Activated naive CD8-positive, alpha-beta T cell treated with anti-CD3 and anti-CD28 coated beads, Interleukin-2, amount 10 ng/mL, durations not matched to agents 7 days and 5 days (primary cell): ENCODE measurements at places on chromosomes 13 and 19. TPM values are rescaled to one million over a fixed set of nuclear protein-coding genes. Genes with fewer than 3 reads are reported as not detected.

DNA sequence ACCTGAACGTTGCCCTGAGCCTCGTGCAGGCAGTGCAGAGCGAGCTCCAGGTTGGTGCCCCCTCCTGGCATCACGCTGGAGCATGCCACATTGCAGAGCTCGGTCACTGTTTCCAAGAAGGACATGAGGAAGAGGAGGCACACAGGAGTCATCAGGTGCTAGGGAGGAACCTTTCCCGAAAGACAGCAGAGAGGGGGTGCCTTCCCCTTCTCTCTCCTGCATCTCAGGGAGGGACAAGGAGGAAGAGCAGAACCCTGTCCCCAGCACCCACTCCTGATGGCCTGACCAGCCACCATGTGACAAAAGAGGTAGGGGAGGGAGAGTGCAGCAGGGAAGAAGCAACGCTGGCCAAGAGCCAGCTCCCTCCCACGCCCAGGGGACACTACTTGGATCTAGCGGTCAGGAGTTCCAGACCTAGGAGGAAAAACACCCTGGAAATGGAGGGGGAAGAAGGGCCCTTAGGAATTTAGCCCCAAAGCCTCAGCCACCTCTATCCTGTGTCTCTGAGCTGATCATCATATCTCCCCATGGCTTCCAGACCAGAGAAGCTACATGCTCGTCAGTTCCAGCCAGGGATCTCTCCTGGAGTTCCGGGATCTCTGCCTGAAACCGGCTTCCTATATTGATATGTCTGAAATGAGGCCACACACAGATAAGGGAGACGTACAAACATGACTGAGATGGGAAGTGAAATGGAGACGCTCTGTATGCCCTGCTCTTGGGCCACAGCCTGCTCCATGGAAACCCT, 17.0 kb upstream of the NAPA start:
- DNase-seq, result no peak

DNA sequence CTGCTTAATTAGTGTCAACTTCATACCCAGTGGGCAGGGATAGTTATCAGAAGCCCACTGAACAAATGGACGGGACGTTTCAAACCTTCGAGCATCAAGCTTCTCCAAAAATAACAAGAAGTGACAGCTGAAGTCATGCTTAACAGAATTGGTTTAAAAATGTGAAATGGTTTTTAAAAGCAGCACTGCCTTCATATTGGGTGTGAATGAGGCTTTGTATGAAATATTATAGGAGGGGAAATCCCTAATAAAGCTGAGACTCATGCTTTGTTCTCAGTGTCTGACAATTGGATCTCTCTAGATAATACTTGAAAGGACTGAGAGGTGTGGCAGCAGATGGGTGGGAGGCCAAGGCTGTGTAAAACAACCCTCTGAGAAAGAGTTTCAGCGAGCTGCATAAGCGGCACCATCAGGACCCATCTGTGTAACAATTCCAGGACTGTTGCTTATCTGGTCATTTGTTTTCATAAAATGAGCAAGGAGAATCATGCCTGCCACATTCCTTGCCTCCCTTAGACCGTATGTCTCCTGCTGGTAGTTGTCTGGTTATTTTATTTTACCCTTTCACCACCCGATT, 667.7 kb downstream of the DIAPH3 start:
- no peak for DNase-seq

DNA sequence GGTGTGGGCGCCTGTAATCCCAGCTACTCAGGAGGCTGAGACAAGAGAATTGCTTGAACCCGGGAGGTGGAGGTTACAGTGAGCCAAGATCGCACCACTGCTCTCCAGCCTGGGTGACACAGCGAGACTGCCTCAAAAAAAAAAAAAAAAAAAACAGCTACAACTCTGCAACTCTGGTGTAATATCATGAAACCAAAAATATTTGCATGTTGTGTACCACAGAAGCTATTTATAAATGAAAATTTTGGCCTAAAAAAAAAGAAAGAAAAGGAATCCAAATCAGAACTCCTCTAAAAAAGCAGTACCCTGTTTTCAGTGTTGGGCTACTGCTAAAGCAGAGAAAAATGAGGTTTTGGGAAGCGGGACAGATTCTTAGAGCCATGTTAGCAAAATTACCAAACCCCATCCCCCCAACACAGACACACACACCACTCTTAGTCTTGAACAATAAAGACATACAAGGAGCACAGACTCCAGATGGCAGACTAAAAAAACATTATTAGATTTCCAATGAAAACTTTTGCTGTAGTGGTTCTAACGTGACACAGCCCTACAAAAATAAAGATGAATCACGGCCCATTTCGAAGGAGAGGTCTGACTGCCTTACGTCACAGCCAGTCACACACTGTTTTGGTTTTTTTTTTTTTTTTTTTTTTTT, 51.5 kb downstream of the INSR start:
- no peak for DNase-seq

- no peak for DNase-seq
Measured at GRCh38 chr13:30659980-30660379, 42.3 kb downstream of the USPL1 start.

Gene OR10H5
- total RNA-seq, result not detected

Gene OR10H1
- not detected for total RNA-seq

Gene SIGLEC10
- 0.91 TPM for total RNA-seq
